Stimulated activated CD4-positive, alpha-beta T cell treated with anti-CD3 and anti-CD28 coated beads, TNF-alpha, amount 100 ng/mL, for 1 hour (primary cell): ENCODE measurements at places on chromosomes 11 and 22.

DNA sequence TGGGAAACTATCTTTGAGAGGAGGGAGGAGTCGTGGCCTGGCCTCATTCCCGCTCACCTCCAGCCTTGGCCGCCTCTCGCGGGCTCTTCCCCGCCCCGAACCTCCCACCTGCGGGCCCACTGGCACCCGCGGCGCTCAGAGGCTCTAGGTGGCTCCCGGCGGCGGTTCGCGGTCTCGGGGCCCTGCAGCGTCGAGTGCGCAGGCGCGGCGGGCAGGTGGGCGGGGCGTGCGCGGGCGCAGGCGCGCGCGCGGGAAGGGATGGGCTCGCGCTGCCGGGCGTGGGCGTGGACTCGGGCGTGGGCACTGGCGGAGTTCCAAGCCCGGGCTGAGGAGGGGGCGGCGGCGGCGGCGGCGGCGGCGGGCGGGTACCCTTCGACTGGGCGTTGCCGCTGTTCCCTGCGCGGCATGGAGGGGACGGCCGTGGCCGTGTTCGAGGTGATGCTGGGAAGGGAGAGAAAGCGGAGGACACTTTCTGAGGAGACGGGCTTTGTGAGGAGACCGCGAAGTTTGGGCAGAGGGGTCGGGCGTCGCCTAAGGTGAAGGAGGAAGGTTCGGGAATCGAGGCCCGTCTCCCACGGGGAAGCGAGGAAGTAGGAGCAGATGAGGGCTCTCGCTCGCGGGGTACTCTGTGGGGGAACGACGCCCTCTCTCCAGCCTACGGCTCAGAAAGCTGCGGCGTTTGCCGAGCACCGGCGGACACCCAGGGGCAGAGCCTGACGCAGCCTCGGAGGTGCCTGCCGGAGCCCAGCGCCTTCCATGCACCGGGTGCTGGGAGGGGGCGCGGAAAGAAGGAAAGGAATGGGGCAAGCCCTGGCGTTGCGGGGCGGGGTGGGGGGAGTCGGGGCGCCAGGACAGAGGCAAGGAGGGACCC is 15.7 kb upstream of the SPTBN2 start:
- DNase-seq, result peak; percentile 86

- no peak for DNase-seq
Observed at GRCh38 chr11:72863916-72864315, 49.7 kb downstream of the ATG16L2 start.

GRCh38 chr11:13635290-13635689 is 33.2 kb upstream of the FAR1 start:
- DNase-seq, result no peak

DNA sequence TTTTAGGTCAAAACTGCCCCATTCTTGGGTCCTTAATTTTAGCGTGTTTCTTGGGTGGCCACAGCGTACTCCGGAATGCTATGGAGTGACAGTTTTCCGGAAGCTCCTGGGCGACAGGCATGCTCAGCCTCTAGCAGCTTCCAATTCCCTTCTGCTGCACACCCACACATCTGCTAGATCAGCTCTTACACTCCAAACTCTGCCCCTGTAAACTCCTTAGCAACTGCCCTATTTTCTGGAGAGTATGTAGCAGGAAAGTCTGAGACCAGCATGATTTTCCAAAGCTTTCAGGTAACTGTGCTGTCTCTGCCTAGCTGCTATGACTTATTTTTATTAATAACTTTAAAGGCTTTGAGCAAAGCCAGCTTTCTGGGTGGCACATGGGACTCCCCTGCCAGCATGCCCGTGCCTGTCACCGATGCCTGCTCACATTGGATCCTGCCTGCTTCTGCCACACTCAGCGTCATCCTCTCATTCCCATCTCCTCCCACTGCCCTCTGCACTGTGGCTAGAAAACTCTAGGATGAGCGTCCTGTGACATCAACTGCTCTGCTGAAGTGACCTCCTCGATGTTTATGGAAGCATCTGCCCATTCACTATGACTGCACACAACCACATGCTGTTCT is 17.3 kb downstream of the TOLLIP start:
- no peak for DNase-seq

GRCh38 chr22:20244691-20245576 is 23.2 kb downstream of the RTN4R start:
- DNase-seq, result no peak

GRCh38 chr11:123056835-123057491 is 5.0 kb downstream of the HSPA8 start:
- no peak for DNase-seq

- no peak for DNase-seq
Observed at GRCh38 chr22:17336061-17336460, 33.2 kb upstream of the CECR2 start.

DNA sequence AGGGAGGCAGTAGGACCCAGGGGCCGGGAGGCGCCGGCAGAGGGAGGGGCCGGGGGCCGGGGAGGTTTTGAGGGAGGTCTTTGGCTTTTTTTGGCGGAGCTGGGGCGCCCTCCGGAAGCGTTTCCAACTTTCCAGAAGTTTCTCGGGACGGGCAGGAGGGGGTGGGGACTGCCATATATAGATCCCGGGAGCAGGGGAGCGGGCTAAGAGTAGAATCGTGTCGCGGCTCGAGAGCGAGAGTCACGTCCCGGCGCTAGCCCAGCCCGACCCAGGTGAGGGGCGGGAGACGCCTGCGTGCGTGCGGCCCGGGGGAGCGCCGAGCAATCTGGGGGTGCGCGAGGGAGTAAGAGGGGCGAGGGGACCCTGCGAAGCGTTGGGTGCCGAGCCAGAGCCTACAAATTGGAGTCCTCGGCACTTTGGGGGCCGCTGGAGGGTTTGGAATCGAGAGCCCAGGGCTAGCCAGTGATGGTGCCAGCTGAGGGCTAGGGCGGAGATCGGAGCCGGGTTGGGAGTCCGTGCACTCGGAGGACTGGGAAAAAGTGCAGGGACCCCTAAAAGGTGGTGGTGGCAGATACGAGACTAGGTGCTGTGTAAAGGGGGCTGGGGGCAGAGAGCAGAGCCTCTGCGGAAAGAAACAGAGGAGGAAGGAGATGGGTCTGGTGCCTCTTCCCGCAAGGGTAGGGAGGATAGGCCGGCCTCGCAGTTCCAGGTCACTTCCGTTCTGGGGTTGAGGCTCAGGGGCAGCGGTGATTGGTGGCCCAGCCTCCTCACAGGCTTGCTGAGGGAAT is at the start of gene SERPINH1:
SERPINH1 (plus strand) TSS at position 206 of the 788 bp plus-strand sequence. CDS start 4,097 bp downstream, outside the sequence.
- no peak for DNase-seq

DNA sequence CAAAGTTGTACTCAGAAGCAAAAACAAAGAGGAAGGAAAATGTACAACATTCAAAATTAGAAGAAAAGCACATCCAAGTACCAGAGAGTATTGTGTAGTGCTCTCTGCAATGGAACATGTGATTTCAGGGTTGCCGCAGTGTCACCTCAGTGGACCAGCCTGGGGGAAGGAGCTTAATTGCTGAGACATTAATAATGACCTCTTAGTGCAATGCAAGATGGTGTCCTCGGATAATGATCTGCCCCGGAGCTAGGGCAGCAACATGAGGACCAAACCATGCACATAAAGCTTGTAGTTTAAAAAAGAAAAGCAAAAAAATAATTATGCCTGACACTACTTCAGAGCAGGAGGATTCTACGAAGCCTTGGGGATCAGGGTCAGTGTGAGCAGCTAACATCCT is 11.3 kb upstream of the JHY start:
- DNase-seq, result no peak

- DNase-seq, result no peak
Observed at GRCh38 chr11:69008737-69009440, 4.2 kb downstream of the MRGPRF start.

- DNase-seq, result no peak
Observed at GRCh38 chr11:15145615-15146014, 30.9 kb downstream of the INSC start.

GRCh38 chr11:107252429-107253161 is 205.0 kb downstream of the CWF19L2 start:
- no peak for DNase-seq

- no peak for DNase-seq
Observed at GRCh38 chr11:97254790-97255189, 865.0 kb downstream of the JRKL start.

GRCh38 chr11:69335781-69336405 is 41.9 kb downstream of the MYEOV start:
- DNase-seq, result no peak

- no peak for DNase-seq
Observed at GRCh38 chr22:37760152-37760551, 47.6 kb upstream of the GCAT start.

DNA sequence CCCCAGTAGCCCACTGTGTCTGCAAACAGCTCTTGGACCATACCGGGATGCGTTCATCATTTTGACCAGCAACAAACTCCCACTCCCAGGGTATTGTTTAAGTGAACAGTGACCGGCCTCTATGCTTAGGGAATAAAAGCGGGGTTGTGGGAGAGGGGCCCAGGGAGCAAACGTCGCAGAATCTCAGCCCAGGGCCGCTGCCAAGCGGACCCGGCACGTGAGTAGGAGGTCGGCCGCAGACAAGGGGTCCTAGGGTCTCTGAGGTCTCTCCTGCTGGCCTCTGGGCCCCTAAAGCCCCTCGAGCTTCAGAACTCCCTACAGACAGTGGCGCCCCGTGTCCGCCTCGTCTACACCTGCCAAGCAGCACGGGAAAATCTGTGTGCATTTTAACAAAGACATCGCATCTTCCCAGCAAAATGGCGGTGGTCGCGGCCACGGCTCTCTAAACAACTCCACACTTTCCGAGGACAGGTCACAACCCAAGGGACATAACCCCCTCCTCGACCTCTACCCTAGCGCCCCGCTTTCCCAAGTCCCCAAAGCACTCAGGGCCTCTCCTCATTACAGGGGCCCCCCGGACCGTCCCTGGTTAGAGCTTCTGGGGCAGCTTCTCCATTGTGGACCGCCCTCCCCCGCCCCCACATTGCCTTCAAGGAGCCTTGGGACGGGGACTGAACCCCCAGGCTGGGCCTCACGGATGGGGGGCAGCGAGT is 3.9 kb upstream of the GCAT start:
- no peak for DNase-seq

GRCh38 chr22:43850529-43850928 is 11.8 kb downstream of the SULT4A1 start:
- no peak for DNase-seq

DNA sequence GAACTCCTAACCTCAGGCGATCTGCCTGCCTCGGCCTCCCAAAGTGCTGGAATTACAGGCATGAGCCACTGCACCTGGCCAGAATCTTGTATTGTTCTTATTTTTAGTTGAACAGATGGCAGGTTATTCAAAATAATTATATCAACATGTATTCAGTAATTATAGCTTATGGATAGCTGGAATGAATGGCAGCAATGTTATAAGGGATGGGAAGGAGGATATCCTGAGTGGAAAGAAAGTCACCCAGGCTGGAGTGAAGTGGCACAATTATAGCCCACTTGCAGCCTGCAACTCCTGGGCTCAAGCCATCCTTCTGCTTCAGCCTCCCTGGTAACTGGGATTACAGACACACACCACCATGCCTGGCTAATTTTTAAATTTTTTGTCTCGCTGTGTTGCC is 88.1 kb downstream of the MED15 start:
- no peak for DNase-seq

- DNase-seq, result no peak
Observed at GRCh38 chr22:44758344-44758973, 6.1 kb downstream of the ARHGAP8 start.

DNA sequence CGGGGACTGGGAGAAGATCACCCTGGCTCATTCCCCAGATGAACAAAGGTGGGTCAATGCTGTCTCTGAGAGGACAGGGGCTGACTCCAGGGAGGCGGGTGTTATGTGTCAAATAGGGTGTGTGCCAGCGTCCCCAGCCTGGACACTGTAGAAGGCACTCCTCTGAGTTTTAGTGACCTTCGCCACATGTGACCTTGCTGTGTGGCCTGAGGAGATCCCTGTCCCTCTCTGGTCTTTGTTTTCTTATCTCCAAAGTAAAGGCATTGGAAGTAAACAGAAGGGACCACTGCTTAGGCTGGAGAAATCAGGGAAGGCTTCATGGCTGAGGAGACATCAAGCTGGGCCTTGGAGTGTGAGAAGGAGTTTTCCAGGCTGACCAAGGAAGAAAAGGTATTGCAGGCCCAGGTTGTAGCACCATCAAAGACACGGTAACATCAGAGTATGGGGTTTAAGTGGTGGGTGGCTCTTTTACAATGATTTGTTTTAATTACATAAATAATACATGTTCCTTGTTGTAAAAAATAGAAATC is 74.4 kb downstream of the TP53I11 start:
- no peak for DNase-seq

DNA sequence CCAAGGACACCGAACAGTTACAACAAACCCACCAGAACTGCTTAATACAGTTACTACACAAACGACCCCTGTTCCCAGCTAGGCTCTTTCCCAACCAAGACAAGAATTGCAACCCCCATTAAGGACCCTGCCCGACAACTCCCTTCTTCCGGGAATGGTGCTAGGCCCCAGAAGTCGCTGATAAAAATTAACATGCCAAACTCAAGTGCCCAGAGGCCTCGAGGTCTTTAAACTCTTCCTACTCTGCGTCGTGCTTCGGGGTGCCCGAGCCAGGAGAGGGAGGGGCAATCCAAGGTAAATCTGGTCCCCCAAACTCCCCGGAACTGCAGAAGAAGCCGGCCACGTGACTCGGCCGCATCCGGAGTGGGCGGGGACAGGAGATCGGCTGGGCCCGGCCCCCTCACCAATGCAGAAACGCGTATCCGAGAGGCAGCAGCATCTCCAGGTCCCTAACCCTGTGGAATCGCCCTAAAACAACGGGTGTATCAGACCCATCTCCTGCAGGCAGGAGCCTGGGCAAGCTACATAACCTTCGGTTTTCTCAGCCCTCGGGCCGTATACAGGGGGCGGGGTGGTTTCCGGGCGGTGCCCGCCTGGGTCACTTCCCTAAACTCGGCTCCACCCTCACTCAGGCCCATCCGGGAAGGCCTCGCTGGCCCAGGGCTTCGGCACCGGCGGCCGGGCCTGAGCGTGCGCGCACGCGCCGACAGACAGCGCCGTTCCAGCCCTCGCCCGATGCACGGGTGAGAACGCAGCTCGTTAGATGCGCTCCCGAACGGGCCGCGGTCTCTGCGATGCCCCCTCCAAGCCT is 1.1 kb downstream of the CFL1 start:
- DNase-seq, result peak; percentile 62

GRCh38 chr11:29210426-29210825 is 806.4 kb downstream of the KCNA4 start:
- no peak for DNase-seq

DNA sequence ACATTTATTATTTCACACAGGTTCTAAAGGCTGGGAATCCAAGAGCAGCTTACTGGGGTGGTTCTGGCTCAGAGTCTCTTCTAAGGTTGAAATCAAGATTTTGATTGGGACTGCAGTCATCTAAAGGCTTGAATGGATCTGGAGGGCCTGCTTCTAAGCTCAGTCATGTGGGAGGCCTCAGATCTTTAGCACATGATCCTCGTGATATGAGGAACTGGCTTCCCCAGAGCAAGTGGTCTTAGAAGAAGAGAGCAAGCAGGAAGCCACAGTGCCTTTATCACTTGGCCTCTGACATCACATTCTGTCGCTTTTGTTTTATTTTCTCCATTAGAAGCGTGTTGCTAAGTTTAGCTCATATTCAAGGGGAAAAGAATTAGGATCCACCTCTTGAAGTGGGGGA is 88.9 kb downstream of the ARFGAP2 start:
- DNase-seq, result no peak

GRCh38 chr11:125141686-125142535 is 22.6 kb upstream of the PKNOX2 start:
- DNase-seq, result no peak
